ENCODE measurements at places on chromosomes 7 and 10.

DNA sequence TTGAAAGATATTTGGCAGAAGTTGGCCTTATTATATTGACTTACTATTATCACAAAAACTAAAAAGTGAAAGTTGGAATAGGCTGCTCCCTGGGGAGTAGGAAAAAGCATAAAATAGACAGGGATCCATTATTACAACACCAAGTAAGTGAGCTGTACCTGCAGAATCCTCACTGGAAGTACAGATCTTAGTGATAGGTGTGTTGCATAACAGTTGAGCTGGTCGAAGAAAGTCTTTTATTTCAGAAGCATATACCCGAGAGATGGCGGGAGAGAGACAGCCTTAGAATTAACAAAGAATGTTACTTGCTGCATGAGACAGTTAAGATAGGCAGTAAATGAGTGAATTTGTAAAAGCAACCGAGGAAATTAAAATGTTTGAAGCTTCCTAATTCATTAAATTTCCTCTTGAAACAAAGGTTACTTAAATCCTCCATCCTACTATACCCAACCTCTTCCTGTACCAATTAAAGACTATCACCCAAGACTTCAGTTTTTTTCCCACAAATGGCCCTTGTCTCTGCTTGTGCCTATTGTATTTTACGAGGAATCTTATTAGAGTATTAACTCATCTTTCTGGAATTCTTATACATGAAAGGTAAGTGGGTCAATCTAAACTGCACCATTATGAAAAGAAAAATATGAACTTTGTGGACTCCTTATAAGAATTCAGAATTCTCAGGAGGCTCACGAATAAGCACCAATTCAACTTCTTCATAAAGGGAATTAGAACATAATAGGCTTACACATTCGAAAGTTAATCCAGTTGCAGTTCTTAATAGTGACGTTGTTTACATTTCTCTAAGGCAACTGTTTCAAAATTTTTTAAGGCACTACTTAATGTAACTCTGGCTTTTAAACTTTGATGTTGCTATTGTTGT is 56.2 kb downstream of the CREM start:
- no peak for DNase-seq

GRCh38 chr10:86182150-86182549 is 184.4 kb downstream of the GRID1 start:
- DNase-seq, result no peak

- DNase-seq, result no peak
Observed at GRCh38 chr7:32941181-32941580, 16.1 kb upstream of the FKBP9 start.

- DNase-seq, result no peak
Observed at GRCh38 chr7:106060394-106060920, 51.7 kb downstream of the SYPL1 start.

GRCh38 chr10:62327885-62328284 is 46.3 kb upstream of the ZNF365 start:
- DNase-seq, result no peak

DNA sequence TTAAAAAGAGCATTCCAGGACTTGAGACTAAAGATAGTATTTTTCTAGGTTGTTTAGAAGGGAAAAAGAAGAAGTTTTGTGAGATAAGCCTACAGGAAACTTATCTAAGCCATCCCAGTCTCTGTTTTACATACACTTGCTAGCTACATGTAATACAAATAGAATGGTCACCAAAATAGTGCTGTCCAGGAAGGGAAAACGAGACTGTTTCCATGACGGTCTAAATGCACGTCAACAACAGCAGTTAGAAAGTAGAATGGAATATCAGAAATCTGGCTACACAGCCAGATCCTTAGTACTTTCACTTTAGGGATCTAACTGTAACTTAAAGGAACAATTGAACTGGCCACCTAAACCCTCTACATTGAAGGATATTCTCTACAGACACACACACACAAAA is 117.6 kb downstream of the TSPAN12 start:
- DNase-seq, result no peak

- DNase-seq, result no peak
Observed at GRCh38 chr10:115043719-115044118, 49.4 kb upstream of the ATRNL1 start.

GRCh38 chr7:155922067-155922816 is 110.0 kb upstream of the SHH start:
- DNase-seq, result no peak

DNA sequence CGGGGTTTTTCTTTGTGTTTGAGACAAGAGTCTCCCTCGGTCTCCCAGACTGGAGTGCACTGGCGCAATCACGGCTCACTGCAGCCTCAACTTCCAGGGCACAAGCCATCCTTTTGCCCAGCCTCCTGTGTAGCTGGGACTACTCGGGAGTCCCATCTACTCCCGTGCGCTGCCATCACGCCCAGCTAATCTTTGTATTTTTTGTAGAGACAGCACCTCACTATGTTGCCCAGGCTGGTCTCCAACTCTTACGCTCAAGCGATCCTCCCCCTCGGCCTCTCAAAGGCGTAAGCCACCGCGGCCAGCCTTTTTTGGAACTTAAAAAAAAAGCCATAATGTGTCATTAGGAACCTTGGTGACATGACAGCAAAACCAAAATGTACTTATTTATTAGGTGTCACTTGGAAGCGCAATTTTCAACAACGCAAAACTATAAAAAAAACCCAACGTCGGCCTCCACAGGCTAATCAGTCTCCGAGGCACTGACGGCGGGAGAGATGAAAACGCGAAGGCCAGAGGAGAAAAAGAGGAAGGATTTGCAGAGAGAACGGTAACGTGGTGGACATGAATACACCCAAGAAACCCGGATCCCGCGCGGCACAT is 911 bp upstream of the HNRNPH3 start:
- DNase-seq, result no peak

- DNase-seq, result no peak
Observed at GRCh38 chr7:25786936-25787335, 365.1 kb upstream of the NFE2L3 start.

- DNase-seq, result no peak
Observed at GRCh38 chr7:24318326-24318725, 34.3 kb downstream of the NPY start.

DNA sequence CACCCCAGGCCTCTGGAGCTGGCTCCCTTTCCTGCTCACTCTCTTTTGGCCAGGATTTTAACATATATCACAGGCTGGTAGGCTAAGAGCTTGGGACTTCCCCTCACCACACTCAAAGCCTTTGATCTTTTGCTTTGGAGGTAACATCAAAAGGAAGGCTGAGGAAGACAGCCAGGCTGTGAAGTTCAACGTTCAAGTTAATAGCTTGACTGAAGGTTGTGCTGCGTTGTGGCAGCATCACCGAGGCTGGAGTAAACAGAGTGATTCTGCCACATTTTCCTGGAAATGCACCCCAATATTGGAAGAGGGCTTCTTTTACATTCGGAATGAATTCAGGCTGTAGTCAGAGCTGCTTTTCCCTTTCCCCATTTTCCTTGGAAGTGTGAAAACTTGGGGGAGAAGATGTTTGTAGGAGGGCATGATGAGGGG is 57.3 kb downstream of the TCF7L2 start:
- DNase-seq, result no peak

- no peak for DNase-seq
Observed at GRCh38 chr7:4724648-4725013, 42.5 kb downstream of the FOXK1 start.

DNA sequence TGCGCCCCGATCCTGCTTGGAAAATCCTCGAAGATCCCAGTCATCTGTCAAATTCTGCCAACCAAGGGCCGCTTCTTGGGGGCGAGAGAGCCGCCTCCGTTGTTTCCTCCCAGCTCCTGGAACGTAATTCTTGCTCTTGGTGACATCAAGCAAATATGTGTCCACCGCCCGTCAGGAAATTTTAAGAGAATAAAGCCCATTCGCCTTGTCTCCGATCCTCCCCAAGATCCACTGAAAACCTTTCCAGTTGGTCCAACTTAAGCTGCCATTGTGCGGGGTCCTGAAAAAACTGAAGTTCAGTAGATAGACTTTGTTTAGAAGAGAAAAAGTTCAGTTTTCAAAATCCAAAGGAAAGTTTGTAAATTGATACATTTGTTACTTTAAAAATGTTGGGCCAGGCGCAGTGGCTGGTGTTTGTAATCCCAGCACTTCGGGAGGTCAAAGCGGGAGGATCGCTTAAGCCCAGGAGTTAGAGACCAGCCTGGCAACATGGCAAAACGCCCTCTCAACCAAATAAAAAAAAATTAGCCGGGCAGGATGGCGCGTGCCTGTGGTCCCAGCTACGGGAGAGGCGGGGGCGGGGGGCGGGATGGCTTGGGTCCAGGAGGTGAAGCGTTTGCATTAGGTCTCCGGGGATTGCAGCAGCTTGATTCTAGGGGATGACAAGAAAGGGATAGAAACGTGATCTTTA is 1.0 kb upstream of the ZNF800 start:
- no peak for DNase-seq

- no peak for DNase-seq
Observed at GRCh38 chr7:108430664-108431063, 25.6 kb downstream of the NRCAM start.
